Activated CD8-positive, alpha-beta memory T cell treated with anti-CD3 and anti-CD28 coated beads for 1 hour (primary cell): ENCODE measurements at places on chromosomes 6 and 20.

- DNase-seq = no peak
Measured at GRCh38 chr6:156554160-156554559, 223.0 kb upstream of the ARID1B start.

DNA sequence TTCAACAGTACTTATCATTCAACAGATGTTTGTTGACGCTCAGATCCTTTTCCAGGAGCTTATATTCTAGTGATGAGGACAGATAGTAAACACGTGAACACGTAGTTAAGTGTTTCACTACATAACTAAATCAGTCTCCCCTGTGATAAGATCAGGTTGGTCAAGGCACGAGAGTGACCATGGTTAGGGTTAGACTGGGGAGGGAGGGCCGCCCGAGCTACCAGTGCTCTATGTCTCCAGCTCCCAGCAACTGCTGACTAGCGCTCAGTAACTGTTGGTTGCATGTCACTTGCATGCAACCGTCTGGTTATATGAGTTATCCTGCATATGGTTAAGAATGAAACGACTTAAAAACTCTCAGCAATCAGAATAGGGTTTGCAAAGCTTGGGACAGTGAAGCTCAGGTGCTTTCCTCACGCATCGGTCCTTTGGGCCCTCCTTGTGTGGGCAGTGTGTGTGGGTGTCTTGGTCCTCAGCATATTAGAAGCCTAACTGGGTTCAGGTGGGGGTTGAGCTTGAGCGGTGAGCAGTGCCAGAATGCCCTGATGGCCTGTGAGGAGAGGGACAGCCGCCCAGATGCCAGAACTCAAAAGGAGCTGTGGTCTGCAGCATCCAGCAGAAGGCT, 120.8 kb downstream of the ARID1B start:
- DNase-seq = no peak

- no peak for DNase-seq
Measured at GRCh38 chr6:43074847-43075669, 1.1 kb upstream of the PTK7 start.

- DNase-seq = no peak
Measured at GRCh38 chr6:161223646-161224045, 50.2 kb downstream of the AGPAT4 start.

- DNase-seq = no peak
Measured at GRCh38 chr6:90406142-90406794, 109.6 kb upstream of the BACH2 start.

GRCh38 chr6:83708970-83709747, at the start of gene SNAP91:
Gene SNAP91, minus strand, starts transcription at chr6:83709101. Its CDS starts 1,174 bp downstream, at chr6:83707927.
- no peak for DNase-seq

DNA sequence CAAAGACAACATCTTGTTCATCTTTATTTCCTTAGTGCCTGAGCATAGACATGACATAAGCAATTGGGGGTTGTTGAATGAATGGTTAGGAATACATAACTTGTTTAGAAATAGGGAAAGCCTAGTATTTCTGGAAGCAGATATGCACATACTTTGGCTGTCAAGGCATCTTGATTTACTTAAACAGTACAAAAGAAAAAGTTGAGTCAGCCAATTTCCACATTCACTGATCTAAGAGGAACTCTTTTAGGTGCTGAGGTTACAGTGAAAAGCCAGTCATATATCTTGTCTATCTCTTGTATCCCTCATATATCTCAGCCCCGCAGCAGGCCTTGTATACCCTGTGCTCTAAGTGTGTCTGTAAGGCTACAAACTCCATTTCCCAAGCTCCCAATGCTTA, 11.6 kb downstream of the ZKSCAN4 start:
- no peak for DNase-seq

DNA sequence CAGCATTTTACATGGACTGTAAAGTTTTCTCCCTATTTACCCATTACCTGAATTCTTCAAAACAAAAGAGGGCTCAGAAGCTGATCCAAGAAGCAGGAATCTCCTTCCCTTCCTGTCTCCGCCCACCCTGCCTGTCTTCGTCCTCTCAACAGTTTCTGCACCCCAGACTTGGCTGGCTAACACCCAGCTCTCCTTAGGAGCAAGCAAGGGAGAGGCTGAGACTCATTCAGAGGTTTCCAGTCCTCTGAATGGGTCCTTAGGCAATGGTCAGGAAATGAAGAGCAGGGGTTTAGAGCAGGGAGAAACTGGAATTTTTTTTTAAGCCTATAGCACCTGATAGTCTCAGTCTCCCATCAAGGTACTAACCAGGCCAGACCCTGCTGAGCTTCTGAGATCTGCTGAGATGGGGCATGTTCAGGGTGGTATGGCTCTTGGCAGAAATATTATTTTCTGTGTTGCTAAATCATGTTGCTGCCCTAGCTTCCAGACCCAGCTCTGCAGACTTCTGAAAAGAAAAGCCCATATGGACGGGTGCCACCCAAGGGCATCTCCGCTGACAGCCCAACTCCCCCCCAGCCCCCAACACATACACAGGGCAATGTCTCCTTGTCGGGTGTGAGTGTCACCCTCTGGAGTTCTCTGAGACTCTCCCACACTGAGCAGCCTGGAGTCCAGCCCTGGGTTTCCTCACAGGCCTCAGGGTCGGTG, 74.6 kb upstream of the CD93 start:
- DNase-seq = no peak

DNA sequence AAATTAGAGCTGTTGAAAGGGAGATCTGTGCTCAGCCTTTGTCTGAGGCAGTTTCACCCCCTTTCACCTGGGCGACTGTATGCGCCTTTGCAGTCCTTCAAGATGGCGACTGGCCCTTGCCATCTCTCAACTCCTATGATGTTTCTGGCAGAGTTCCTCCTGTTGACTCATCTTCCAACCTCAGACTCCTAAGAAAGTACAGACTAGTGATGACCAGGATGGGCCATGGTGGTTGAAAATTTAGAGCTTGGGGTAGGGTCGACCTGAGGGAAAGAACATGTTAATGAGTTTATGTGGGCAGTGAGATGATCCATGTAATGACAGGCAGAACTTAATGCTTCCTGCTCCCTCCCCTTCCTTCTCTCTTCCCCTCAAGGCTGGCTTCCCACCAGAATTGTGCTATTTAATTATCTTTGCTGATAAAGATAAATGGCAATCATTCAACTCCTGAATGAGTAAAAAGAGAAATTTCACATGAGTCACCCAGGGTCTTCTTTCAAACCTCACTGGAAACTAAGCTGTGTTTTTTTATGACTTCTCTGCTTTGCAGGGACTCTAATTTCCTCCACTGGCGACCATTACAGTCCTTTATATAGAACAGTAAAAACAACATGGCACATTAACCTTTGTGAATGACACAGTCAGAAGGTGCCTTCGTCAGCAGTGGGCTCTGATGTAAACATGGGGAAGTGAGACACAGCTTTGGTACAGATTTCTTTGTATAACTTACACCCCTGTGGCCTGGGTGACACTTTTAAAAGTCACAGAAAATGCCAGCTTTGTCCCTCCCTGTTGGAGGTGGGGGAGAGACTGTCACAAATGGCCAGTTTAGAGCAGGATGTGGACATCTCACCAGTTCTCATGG, 103.5 kb downstream of the SCP2D1 start:
- DNase-seq = no peak

GRCh38 chr6:1971612-1972011, 273.8 kb downstream of the GMDS start:
- no peak for DNase-seq

GRCh38 chr20:49914310-49915117, 815 bp downstream of the SPATA2 start:
- DNase-seq = no peak
